AG09319 (cell line): ENCODE measurements at places on chromosomes 11 and 22.
A peak's percentile ranks its signal among the peaks of the same experiment; 100 is the strongest.

GRCh38 chr11:110908401-110909105 is 196.3 kb upstream of the ARHGAP20 start:
- peak; percentile 46 for DNase-seq

DNA sequence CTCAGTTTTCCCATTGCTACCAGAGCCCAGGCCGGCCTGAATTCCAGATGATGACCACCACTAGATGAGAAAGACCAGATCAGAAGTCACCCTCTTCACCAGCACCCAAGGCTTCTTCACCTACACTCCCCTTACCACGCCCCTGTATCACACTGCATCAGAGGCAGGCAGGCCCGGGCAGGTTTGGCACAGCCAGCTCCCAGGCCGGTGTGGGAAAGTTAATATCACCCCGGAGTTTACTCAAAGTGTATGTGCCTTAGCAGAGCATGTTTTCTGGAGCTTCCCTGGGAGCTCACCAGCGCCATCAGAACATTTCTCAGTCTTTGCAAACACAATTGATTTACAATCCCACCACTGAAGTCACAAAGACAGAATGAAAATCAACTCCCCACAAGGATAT is 47.5 kb upstream of the POU2AF1 start:
- DNase-seq = no peak

- no peak for DNase-seq
Observed at GRCh38 chr22:37749831-37750595, 53.2 kb downstream of the TRIOBP start.

DNA sequence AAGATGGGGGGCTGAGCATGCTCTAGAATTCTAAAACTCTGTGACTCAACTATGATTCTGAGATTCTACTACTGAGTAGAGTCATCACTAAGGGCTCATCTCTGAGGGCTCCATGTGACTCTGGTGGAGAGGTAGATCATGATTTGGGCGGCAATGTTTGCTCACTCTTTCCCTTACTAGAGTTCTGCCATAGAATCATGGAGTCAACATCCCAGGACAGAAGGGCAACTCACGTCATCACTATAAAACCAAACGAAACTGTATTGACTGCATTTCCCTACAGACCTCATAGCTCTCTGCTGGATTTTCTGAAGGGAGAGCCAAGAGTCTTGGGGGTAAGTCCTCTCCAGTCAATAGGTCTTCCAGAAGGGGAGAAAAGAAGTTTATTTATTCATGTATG is at the start of gene MS4A14:
Gene MS4A14, plus strand, starts transcription at position 78 of the 400 bp plus-strand sequence. Its CDS starts 120 bp downstream, at position 198.
- no peak for DNase-seq

DNA sequence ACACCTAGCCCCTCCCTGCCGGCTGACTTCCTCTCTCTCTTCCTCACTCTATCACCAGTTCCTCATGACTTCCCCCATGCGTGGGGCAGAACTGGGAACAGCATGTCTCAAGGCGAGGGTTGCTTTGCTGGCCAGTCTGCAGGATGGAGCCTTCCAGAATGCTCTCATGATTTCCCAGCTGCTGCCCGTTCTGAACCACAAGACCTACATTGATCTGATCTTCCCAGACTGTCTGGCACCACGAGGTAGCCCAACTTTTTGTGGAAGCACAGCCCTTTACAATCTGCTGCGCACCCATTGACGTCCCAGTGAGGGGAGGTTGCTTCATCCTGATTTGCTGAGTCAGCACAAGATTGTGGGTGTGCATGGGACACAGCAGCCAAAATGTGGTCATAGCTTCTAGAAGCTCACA is 8.6 kb downstream of the TCN2 start:
- no peak for DNase-seq

GRCh38 chr11:16536513-16536912 is 180.2 kb upstream of the SOX6 start:
- DNase-seq = no peak

DNA sequence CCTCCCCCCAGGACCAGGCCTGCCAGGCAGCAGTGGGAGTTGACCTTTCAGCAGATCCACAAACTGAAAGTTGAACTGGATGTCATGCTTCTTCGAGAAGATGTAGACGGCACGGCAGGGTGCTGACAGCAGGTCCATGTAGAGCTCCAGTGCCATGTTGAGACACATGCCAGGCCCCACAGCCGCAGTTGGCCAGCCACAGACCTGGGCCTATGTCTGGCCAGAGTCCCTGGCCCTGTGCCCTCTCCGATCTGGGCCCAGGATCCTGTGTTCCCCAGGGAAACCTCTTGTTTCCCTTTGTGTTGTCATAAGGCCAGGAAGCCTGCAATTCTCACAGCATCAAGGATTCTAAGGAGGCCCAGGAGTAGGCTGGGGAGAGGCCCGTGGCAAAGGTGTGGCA is at the start of gene GSTT4:
Gene GSTT4, minus strand, starts transcription at position 253 of the 400 bp plus-strand sequence. Its CDS starts 97 bp downstream, at position 156.
- no peak for DNase-seq

GRCh38 chr11:7351228-7351627 is 99.5 kb downstream of the SYT9 start:
- DNase-seq = no peak

DNA sequence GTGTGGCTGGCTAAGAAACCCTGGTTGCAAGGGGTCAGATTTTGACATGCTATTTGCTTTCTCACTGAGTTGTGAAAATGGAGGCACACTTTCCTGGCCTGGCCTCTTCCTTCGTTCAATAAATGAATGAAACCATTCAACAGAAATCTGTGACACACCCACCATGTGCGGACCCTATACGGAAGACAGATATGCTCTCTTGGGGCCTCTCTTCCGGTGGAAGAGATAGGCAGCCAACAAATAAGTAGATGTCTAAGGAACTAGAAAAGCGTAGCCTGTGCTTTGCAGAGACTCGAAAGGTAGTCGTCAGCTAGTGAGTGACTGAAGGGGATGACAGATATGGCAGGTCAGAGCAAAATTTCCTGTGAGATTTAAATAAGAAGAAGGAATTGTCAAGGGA is 5.3 kb downstream of the KCNQ1OT1 start:
- DNase-seq = no peak

- DNase-seq = peak; percentile 90
Observed at GRCh38 chr11:112156956-112157766, 6.7 kb downstream of the IL18 start.

GRCh38 chr11:121293288-121293594 is 670 bp downstream of the SC5D start:
- DNase-seq = no peak

GRCh38 chr22:20354238-20354975 is 34.5 kb upstream of the DGCR6L start:
- no peak for DNase-seq

GRCh38 chr11:2558861-2559526 is 114.2 kb downstream of the KCNQ1 start:
- no peak for DNase-seq

DNA sequence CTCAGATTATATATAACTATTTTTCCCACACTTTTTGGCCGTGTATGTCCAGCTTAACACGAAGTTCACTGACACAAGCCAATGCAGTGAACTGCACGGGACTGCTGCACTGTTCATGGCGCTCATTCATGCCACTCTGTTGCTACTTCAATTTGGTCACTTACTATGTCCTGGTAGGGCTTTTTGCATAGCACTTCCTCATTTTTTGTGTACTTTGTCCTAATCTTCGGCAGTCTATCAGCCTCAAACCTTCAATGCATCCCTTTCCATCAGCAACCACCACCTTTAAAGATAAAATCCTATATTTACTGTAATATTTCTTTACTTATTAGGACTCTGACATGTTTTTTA is 18.7 kb upstream of the ARHGAP32 start:
- no peak for DNase-seq

DNA sequence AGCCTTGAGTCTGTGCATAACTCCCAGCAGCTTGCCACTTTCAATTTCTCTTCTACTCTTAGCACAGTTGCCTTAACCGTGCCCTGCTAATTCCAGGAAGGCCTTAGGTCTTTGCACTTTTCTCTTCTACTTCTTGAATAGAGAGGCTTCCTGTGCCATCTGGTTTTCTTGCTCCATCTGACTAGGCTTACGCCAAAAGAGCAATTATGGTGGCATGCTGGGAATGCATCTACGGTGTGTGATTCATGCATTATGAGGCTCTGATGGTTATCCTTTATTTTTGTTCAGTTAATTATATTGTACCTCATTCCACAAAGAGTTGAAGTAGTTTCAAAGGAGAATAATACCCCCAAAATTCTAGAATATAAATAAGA is 29.4 kb downstream of the SIK2 start:
- peak; percentile 60 for DNase-seq

- no peak for DNase-seq
Observed at GRCh38 chr22:36910461-36910860, 3.0 kb upstream of the CSF2RB start.

- DNase-seq = no peak
Observed at GRCh38 chr11:72609045-72609444, 65.2 kb downstream of the PDE2A start.

DNA sequence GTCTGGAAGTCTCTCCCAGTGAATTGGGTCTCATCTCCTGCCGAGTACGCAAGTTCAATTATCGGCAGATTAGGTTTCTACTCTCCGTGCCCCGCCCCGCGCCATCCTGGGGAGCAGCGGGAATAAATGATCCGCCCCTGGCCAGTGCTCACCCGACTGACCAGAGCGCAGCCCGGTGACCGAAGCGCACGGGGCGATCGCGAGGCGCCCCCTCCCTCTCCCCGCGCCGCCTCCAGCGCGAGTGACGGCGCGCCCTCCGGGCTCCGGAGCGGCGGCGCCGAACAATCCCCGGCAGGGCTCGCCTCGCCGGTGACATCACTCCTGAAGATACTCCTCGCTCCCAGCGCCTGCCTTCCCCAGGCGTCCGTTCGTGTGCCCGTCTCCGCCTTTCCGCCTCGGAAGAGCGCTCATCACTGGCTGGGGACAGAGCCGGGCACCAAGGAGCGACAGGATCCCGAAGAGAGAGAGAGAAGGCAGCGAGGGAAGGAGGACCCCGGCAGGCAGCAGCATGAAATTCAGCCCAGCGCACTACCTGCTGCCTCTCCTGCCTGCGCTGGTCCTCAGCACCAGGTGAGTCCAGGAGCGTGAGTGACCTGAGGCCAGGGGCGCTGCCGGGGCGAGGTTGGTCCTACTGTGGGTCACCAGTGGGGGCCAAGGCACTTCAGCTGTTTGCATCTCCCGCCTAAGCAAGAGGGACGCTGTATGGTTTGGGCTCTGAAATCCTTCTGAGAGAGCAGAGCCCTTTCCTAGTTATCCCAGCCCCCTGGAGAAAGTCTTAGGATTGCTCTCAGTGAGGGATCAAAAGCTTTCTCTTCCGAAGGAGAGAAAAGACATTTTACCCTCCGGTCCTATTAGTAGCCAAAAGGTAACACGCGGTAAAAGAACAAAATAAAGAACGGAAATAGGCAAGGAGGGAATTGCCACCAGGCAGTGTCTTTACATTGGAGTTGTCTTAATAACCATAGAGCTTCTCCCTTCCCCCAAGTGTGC is at the start of gene LUZP2:
Gene LUZP2, plus strand, starts transcription at position 318 of the 990 bp plus-strand sequence.
- DNase-seq = no peak

- peak; percentile 25 for DNase-seq
Observed at GRCh38 chr11:34395916-34396550, 38.2 kb upstream of the ABTB2 start.

GRCh38 chr11:27886857-27887256 is 186.6 kb upstream of the BDNF start:
- DNase-seq = no peak
